ENCODE measurements at places on chromosomes 3 and 15.

GRCh38 chr15:73005446-73005845, 46.8 kb upstream of the NEO1 start:
- DNase-seq = no peak

DNA sequence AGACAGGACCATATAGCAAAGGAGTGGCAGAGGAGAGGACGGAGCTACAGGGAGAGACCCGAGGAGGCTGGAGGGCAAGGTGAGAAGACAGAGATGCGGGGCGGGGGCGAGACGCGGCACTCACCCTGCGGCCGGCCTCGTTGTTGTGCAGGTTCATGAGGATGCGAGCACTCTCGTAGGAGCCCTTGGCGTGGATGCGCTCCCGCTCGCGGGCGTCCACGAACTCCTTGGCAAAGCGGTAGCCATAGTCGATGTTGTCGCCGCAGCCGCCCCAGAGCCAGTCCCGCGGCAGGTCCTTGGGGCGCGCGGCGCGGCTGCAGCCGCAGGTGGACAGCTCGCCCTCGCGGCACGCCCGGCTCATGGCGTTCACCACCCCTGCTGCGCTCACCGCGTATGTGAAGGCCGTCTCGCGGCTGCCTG, 12.9 kb downstream of the WNT5A start:
- DNase-seq = no peak

DNA sequence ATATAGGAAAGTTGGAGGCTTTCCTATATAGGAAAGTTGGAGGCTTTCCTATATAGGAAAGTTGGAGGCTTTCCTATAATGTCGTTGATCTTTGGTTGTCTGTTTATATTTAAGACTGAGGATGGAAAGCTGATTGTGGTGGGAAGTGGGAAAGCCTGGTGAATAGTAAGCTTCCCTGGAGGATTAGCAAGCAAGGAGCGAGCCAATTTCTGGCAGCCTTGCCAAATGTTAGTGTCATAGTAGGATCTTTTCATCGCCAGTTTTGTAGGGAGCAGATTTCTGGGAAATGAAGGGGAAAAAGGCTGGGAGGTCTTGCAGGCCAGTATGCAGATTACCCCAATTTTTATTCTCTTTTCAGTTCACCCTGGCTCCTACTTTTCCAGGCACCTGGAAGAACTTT, 39.9 kb upstream of the CCNL1 start:
- no peak for DNase-seq

- no peak for DNase-seq
These were observed 48.1 kb downstream of the ALCAM start for GRCh38 chr3:105414841-105415240.

DNA sequence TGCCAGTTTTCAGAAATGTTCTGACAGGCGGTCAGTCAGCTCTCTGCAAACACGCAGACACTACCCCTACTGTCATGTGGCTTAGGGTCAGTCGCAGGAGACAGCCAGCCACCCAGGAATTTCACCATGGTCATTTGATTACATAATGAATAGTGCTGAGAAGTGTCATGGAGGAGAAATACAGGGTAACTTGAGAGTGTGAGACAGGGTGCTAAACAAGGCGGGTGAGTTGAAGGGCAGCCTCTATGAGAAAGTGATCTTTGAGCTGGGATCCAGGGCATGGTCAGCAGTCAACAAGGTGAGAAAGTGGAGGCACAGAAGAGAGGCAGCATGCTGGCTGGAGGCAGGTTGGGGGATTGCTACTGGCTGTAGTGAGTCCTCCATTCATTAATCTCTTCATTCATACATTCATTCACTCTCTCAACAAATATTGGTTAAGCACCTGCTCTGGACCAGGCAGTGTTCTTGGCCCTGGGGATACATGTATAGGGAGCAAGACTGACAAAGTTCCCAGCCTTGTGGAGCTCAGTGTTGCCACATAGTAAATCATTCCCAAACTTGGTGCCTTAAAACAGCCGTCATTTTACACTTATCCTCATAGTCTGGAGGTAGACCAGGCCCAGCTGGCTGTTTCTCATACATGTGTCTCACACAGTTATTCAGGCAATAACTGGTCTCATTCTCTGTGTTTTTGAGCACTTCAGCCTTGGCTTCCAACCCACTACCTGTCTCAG, 14.8 kb downstream of the PXYLP1 start:
- no peak for DNase-seq

All from bone marrow (tissue), 2 donors.